Right ventricle myocardium superior (tissue), 1 donor: ENCODE measurements at places on chromosomes 5 and 9.
A peak's percentile ranks its signal among the peaks of the same experiment; 100 is the strongest.

DNA sequence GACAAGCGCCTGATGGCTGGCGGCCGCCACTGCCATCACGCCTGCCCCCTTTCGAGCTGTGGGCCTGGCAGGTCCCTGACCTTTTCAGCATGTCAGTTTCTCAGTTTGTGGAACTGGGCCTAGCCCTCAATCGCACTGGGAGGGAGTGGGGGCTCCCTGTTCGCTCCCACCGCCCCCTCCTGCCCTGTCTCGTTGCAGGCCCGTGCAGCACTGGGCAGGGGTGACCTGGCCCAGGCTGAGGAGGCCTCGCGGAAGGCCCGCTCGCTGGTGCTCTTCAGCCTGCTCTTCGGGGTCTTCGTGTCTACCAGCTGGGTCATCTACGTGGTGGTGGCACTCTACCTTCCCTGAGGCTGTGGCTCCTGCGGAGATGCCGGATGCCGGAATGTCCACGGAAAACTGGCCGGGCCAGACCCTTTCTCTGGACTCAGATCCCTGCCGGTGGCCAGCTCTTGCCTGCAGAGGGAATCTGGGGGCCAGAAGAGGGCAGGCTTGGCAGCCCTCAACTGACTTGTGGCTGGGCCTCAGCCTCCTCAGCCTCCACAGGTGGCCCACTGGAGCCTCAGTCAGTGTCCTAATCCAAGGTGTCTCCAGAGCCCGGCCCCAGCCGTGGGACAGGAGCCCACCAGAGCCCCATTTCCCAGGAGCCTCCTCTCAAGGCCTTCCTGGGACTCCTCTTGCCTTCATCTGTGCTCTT is 12.7 kb downstream of the PRRT1B start:
- no peak for DNase-seq

DNA sequence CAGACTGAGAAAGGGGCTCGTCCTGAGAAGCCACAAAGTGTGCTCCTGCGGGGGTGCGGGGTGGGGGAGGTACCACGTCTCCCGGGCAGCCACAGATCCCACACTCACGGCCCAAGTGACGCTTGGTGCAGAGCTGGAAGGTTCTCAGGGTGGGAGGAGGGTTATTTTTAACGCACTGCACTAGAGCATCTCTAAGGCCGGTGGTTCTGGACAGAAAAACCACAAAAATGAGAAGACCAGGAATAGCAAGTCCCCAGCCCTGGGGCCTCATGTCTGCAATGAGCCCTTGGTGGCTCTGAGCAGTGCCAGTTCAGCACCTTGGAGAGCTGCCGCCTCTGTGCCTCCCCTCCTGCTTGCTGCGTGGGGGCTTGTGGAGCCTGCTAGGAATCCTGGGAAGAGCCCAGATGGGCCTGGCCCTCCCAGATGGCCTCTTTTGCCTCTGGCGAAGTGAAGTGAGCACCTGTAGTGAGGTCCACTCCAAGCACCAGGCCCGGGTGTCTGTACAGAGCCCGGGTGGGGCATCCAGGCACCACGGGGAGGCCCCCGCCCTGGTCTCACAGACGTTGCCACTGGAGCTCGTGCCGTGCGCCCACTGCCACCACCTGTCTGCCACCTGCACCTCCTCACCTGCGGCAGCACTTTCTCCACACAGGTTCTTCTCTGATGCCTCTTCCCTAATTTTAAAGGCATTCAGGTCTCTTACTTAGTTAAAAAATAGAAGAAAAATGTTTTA is 48.9 kb upstream of the CACNA1B start:
- no peak for DNase-seq

DNA sequence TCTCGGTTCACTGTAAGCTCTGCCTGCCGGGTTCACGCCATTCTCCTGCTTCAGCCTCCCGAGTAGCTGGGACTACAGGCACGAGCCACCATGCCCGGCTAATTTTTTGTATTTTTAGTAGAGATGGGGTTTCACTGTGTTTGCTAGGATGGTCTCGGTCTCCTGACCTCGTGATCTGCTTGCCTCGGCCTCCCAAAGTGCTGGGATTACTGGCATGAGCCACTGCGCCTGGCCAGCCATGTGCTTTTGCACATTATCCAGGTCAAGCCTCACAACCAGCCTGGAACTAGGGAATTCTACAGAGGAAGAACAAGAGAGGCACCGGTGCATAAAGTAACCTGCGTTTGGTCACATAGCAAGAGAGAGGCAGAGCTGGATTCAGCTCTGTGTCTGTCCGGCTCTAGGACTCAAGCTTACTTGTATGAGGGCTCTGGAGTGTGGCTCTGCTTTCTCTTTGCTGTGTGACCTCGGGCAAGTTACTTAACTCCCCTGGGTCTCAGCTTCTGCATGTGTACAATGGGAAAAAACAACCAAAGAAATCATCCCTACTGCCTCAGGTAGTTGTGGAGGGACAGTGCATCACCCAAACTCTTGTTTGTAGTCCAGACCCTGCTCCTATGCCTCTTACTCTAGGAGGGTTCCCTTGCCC is 6.3 kb downstream of the FGF18 start:
- DNase-seq, result peak; percentile 12

DNA sequence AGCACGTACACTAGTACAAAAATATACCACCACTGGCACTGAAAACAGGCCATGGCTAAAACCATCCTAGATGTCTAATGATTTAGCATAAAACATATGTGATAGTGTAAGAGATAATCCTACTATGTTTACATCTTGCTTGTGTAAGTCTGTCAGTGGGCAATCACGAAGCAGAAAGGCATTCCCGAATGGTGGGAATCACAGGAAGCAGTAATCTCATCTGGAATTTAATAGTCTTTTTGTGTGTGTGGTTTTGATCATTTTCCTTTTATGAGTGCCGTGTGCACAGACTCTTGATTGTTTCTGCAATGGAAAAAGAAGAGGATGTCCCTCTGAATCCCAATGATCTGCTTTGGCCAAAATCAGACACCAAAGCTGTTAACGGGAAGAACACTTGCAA is 200.5 kb downstream of the EBF1 start:
- DNase-seq, result no peak

GRCh38 chr5:57650360-57651069 is 167.9 kb upstream of the ACTBL2 start:
- DNase-seq, result no peak

- DNase-seq, result no peak
These were observed 43.2 kb downstream of the WWC1 start for GRCh38 chr5:168334695-168335094.

DNA sequence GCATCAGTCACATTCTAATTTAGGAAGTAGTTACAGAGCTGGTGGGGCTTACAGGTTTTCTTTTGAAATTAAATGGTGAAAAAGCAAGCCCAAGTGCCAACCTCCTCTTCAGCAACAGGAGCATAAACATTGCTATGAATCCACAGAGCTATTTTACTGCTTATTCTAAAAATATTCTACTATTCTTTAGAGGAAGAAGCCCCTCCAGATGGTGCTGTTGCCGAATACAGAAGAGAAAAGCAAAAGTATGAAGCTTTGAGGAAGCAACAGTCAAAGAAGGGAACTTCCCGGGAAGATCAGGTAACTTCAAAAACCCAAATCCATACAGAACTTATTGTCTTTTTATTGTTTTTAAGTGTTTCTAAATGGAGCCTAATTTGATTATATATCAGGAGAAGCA is 202.8 kb downstream of the CWC27 start:
- no peak for DNase-seq

- DNase-seq, result no peak
These were observed 490.2 kb upstream of the RORB start for GRCh38 chr9:74006935-74007334.

DNA sequence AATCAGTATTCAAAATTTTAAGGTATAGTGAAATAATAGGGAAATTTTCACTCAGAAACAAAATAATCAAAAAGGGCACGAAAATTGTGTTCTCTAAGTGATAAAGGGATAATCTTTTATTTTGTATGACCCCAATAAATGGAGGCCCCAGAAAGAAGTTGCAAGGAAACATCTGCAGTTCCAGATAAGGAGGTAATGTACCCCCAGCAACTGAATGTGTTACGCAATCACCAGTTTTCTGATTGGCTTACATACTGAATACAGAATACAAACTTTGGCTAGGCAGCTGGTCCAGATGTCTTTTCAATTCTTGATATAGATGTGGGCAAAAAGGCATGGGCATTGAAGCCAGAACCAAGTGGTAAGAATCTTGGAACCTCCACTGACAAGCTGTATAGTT is 1.7 kb upstream of the TOPORS start:
- DNase-seq, result no peak

DNA sequence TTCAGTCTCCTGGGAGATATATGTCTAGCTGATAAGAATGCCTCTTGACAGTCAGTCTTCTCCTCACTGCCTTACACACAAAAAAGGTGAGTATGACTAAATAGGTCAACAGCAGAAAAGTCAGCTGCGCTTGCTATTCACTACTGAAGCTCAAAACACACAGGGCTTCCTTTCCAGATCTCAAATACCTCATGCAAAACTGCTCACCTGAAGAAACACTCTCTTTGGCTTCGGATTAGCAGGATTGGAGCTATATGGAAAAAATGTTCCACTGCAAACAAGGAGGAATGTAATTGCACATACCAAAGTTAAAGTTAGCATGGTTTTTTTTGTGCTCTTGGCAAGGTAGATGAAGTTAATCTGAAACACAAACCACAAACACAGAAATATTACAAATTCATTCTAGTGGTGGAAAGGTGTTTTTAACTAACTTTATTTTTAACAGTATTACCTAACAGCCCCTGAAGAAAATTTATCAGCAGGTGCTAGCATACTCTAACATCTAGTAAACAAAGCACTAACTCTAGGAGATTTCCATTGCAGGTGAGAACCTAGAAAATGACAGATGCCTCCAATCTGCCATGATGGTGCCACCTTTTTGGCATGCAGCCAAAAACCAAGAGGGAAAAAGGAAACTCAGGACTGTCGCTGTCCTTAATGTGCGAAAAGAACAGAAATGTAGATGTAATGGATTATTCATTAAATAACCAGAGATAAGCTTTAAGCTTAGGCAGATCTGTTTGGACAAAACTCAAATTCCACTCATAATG is 31.8 kb downstream of the ERMP1 start:
- no peak for DNase-seq

DNA sequence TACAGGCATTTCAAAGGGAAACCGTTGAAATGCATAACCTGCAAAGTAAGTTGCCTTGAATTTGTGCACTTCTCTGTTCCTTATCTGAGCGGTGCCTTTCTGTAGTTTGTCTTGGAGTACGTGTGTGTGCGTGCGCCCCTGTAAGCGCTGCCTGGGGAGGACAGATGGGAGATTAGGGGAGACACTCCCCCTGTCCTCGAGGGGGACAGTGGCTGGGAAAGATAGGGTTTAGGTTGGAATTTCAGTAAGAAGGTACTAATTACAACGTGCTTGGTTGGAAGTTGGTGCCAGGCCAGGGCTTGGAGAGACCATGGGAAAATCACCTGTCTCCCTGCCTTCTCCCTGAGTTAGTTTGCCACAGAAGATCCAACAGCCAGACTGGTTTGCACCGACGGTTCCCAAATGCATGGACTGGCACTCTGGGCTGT is 73.2 kb downstream of the PIK3R1 start:
- no peak for DNase-seq

DNA sequence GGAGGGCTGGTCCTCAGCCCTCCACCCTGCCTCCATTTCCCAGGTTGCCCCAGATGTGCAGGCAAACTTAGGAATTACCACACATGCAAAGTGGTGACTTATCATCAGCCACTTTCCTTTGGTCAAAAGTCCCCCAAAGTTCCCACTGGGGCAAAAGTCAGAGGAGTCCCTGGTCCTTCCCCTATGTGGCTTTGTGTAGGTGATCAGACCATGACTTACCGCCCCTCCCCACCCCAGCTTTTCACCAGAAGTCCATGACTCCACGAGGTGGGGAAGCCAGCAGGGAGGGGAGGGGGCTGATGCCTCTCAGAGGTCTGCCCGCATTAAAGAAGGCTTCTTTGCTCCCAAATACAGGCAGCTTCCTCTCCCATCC is 5.8 kb downstream of the TRAF1 start:
- no peak for DNase-seq

DNA sequence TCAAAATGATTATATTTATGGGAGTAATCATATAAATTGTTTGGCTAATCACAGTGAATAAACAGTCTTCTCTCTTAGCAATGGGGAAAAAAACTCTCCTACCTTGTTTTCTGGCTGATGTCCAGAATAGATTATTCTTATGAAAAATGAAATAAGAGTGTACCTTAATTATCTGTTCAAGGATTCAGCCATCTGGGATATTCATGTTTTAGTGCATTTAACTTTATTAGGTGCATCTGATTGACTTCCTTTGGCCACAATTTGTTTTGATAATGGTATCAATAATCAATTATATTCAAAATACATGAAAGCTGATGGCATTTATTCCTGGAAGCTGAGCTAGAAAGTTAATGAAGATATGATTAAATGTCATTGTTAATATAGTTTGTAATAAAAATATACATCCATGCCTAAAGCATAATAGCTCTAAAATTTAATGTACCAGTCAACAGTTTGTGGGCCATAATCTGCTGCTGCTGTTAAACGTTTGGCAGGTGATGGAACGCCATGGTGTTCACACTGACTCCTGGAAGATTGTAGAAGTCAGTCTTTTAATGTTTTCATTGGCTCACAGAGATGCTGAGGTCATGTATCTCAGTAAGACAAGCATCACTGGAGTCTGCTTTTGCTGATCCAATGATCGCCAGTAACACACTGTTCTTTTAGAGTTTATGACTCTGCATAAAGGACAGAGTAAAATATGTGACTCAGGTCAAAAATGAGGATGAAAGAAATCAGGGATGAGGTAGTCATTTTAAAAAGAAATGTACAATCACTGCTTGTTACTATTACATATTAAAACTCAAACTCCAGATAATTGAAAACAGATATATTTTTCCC is 105.8 kb downstream of the ISL1 start:
- no peak for DNase-seq

GRCh38 chr9:128048663-128049062 is 18.5 kb downstream of the NAIF1 start:
- DNase-seq, result no peak

DNA sequence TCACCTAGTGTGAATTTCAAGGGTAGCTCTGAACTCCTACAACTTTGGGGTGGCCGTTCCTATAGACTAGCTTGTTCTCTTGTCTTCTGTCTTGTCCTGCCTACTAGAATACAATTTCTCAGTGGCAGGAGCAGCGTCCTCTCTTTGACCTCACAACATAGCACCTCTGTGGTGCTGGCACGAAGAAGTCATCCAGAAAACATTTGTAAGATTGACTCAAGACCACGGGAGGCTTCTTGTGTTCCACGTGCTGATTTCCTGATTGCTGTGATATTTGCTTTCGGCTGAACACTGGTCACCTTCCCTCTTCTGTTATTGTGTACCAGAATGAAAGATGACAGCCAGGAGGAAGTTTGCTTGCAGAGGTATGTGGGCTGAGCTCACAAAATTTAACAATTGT is 27.0 kb downstream of the SLC1A1 start:
- DNase-seq, result no peak

DNA sequence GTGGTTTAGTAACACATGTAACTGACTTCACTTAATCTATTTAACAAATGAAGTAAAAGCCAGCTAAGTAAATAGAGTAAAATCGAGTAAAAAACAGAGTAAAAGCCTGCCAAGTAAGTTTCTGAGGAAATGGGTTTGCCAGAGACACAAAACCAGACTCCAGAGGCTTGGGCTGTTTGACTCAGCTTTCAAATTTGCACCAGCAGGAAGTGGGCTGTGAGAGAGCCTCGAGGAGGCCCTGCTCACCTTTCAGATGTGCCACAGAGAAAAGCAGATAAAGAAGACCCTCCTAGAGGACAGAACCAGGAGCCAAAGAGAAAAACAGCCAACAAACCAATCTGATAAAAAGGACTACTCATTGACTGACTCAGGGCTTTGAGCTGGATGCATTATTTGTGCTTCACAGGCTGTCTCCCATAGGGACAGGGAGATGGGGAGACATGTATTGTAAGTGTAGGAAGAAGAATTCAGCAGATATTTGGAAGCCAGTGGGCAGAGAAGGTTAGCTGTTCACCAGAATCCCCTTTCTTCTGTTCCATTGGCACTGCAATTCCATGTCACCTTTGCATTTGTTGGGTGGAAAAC is 14.4 kb upstream of the AMACR start:
- DNase-seq, result no peak
